Dermis microvascular lymphatic vessel endothelial cell (primary cell): ENCODE measurements at places on chromosomes 6 and 20. TPM values are rescaled to one million over a fixed set of nuclear protein-coding genes. Genes with fewer than 3 reads are reported as not detected.

DNA sequence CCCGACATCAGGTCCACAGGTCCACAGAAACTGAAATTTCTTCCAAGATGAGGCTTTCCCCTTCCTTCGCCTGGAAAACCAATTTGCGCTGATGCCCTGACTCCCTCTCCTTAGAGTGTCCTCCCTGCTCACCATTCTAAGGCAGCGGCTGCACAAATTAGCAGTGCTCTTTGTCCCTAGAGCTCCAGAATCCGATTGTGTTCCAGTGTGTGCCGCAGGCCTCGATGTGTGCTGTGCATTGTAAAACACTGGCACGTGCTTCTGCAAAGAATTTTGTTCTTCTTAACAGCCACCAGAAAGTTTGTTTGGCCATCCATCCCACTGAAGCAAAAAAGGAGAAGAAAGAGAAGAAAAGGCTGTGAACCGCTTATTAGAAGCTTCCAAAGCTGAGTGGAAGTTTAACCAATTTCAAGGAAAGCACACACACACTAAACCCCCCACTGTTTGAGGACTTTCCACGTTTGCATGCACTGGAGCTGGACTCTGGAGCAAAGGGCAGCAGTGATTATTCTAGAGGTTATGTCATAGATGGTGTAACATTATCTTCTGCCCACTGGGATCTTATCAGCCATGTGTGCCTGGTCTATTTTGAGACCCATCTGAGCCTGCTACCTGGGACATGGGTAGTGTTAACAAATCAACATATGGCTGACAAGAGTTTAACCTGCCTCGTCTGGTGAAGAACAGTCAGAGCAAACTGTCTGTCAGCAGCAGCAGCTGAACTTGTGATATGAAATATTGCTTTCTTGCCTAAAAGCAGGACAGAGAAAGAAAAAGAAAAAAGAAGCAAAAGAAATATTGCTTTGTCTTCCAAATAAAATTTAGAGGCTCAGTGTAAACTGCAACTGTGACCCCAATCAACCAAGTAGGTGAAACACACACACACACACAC lies 64.9 kb upstream of the RREB1 start:
- DNase-seq, result no peak

DNA sequence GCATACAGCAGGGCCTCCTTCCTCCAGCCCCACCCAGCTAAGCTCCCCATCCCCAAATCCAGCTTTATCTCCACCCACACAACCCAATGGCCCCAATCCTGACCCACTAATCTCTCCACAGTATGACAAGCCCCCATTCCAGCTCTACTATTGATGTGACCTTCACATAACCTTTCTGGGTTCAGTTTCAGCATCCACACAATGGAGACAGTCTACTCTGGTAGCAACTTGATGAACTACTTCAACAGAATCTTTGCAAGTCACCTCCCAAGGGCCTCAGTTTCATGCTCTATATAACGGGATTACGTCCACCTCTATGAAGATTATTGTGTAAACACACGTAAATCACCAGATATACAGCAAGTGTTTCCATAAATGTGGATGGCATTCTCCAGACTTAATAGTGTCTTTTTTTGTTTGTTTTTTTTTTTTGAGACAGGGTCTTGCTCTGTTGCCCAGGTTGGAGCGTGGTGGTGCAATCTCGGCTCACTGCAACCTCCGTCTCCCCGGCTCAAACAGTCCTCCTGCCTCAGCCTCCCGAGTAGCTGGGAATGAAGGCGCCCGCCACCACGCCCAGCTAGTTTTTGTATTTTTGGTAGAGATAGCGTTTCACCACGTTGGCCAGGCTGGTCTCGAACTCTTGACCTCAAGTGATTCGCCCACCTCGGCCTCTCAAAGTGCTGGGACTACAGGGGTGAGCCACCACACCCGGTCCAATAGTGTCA lies 1.4 kb downstream of the AHCY start:
- DNase-seq, result no peak

GRCh38 chr6:102981490-102982015 lies 1588.0 kb downstream of the GRIK2 start:
- no peak for DNase-seq

GRCh38 chr20:1718604-1719384 lies 61.2 kb upstream of the SIRPG start:
- no peak for DNase-seq

DNA sequence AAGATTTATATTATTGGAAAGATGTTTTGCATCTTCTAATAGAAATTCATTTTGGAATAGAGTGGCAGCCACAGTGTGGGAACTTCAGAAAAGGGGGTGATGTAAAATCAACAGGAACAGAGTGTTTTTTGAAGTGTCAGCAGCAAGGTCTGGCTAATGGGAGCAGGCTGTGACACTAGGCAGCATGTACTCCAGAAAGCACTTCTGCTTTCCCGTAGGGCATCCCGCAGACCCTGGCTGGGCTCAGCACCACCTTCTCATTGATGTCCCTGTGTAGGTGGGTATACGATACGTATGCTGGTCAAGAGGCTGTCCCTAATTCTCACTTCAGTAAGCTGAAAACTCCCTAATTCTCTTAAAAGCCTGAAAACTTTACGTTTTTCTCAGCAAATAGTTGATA lies 74.7 kb downstream of the EYA4 start:
- DNase-seq, result no peak

DNA sequence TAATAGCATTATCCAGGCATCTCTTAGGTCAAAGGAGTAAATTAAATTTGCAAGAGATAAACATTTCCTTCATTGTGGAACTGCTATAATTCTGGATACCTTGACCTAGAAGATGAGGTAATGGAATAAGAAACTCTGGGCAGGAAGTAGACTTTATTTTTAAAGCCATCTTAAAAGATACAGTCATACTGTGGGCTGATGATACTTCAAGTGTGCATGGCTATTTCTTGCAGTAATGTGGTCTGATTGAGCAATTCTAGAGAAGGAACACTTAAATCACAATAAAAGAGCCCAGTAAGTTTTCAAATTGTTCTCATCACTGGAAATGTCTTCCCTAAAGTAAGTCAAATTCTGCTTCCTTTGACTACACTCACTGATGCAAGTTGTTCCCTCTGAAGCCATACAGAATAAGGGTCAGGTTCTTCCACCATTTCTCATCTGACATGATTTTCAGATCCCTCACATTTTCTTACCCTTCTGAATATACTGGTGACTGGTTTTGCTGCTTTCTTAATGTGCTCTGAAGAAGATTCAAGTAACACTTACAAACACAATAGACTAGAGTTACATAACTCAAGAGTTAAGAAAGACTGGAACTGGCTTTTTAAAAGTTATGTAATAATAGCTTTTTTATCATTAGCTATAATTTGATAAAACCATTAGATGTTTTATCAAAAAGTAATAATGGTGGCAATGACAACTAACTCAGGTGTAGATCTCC lies 62.6 kb upstream of the TMEM244 start:
- no peak for DNase-seq

GRCh38 chr6:84061613-84062398 lies 28.2 kb downstream of the MRAP2 start:
- no peak for DNase-seq

DNA sequence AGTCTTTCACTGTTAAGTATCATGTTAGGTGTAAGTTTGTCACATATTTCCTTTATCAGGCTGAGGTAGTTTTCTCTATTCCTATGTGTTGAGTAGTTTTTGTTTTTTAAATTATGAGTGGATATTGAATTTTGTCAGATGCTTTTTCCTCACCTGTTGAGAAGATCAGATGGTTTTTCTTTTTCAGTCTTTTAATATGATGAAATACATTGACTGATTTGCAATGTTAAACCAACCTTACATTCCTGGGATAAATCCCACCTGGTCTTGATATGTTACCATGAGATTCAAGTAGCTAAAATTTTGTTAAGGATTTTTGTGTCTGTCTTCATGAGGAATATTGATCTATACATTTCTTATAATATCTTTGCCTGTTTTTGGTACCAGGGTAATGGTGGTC lies 52.1 kb downstream of the FOXO3 start:
- no peak for DNase-seq

GRCh38 chr20:18019068-18019467 lies 38.6 kb downstream of the OVOL2 start:
- DNase-seq, result peak; percentile 6

- no peak for DNase-seq
These were observed 360.1 kb upstream of the CHD6 start for GRCh38 chr20:41978246-41978790.

GRCh38 chr6:166579237-166579850 lies 7.1 kb downstream of the RAMACL start:
- no peak for DNase-seq

DNA sequence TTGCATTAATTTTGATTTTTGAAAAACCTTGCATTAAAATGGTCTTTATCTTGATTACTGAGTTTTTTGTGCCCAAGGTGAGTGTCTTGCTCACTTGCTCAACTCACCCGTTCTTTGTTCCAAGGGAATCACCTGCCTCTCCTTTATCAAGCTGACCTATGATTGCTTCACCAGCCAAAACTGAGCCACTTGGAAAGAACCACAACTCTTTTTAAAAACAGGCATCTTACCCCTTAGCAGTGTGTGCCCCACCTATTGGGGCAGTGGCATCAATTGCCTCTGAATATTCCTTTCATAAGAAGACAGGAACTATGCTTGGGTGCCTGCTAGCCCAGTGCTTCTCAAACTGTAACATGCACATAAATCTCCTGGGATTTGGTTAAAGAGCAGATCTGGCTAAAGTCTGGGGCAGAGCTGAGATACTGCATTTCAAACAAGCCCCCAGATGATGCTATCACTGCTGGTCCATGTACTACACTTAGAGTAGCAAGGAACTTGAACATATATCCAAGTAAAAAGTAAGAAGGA lies 3.3 kb upstream of the STK38 start:
- no peak for DNase-seq

- no peak for DNase-seq
These were observed 39.1 kb downstream of the FAM209B start for GRCh38 chr20:56572172-56572571.

- DNase-seq, result peak; percentile 22
These were observed 129.1 kb upstream of the SMLR1 start for GRCh38 chr6:130697995-130698535.

GRCh38 chr6:121055572-121056163 lies 278.6 kb downstream of the TBC1D32 start:
- peak; percentile 6 for DNase-seq

- DNase-seq, result no peak
These were observed 100.0 kb downstream of the RREB1 start for GRCh38 chr6:7207720-7208119.

DNA sequence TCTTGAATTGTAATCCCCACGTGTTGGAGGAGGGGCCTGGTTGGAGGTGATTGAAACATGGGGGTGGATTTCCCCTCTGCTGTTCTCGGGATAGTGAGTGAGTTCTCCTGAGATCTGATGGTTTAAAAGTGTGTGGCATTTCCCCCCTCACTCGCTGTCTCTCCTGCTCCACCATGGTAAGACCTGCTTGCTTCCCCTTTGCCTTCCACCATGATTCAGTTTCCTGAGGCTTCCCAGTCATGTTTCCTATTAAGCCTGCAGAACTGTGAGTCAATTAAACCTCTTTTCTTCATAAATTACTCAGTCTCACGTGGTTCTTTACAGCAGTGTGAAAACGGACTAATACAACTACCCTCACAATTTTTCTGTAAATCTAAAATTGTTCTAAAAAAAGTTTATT lies 26.8 kb upstream of the FAM184A start:
- DNase-seq, result no peak

DNA sequence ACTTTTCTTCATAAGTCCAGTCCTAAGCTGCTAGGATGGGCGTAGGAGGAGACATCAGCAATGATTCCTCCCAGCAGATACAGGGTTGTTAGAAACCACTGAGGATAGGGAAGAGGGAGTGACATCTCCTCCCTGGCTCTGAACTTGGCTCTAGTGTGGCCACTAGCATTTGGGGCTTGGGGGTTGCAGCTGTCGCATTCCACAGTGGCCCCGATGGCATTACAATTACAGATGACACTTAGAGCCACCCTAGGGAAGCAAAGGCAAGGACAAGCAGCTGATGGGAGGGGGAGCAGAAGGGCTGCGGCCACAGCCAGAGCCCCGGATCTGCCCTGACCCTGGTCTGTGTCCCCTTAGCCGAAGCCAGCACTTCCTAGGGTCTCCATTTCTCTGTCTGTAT lies 9.5 kb upstream of the CDKN1A start:
- no peak for DNase-seq

- DNase-seq, result no peak
These were observed 113.8 kb downstream of the JPH2 start for GRCh38 chr20:44073011-44073674.

GRCh38 chr6:436308-437036 lies 44.9 kb downstream of the IRF4 start:
- no peak for DNase-seq

- DNase-seq, result no peak
These were observed 67.7 kb downstream of the BCAS1 start for GRCh38 chr20:54002741-54003140.

GRCh38 chr6:84643778-84644177 lies 120.6 kb downstream of the TBX18 start:
- peak; percentile 30 for DNase-seq

GRCh38 chr6:25340431-25341202 lies 61.4 kb downstream of the CARMIL1 start:
- DNase-seq, result no peak

DNA sequence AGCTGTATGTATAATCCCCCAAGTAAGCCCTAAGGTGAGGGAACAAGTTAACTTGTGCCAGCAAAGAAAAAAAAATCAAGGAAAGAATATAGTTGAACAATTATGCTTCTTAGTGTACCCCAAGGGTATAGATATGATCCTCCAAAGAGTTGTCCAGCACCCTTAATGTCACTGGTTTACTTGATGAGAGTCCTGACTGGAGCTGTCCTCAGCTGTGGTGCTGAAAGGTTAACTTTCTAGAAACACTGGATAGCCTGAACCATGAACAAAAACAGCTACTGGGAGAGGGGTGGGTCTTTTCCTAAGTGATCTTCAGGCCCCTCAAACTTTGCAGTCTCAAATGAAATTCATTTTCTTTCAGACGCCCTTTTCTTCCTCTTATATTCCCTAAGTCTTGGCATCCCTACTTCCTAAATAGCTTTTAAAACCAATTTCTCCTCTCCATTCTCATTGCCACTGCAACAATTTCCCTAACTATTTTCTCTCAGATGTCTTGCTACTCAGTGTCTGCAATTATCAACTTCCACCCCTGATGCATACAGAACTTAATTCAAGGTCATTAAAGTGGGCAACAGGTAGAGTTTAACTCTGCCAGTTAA lies 83.5 kb upstream of the PROKR2 start:
- DNase-seq, result peak; percentile 39

SLC17A9 gene
- 5.4 and 6.2 TPM in 2 replicates for total RNA-seq

MYLK4 gene
- total RNA-seq, result 0.39 and 0.51 TPM in 2 replicates

HCK gene
- not detected in 2 replicates for total RNA-seq

PGC gene
- total RNA-seq, result not detected in 2 replicates

SNAP25 gene
- under 0.01 TPM in 1 of 2 replicates, not detected in the other for total RNA-seq

LCA5 gene
- 2.1 and 2.2 TPM in 2 replicates for total RNA-seq

OPRM1 gene
- total RNA-seq, result not detected in 2 replicates

SRMS gene
- total RNA-seq, result not detected in 2 replicates

LTA gene
- total RNA-seq, result not detected in 2 replicates

ADAM33 gene
- total RNA-seq, result under 0.01 TPM in 1 of 2 replicates, not detected in the other

PACSIN1 gene
- total RNA-seq, result not detected in 2 replicates

MPIG6B gene
- total RNA-seq, result not detected in 2 replicates

UNC5CL gene
- under 0.01 and 0.13 TPM in 2 replicates for total RNA-seq

GSTA3 gene
- not detected in 2 replicates for total RNA-seq
